ENCODE measurements at places on chromosomes 16 and 17. TPM values are rescaled to one million over a fixed set of nuclear protein-coding genes. Genes with fewer than 3 reads are reported as not detected.

The ARHGAP27 gene
- polyA plus RNA-seq, result 11.5 TPM

The ASGR2 gene
- polyA plus RNA-seq, result 0.15 TPM

The FBXO39 gene
- 0.12 TPM for polyA plus RNA-seq

The SLC5A11 gene
- polyA plus RNA-seq, result not detected

The NEUROD2 gene
- polyA plus RNA-seq, result 0.04 TPM

- no peak for DNase-seq
Measured at GRCh38 chr17:15883617-15884111, 61.3 kb upstream of the ADORA2B start.

DNA sequence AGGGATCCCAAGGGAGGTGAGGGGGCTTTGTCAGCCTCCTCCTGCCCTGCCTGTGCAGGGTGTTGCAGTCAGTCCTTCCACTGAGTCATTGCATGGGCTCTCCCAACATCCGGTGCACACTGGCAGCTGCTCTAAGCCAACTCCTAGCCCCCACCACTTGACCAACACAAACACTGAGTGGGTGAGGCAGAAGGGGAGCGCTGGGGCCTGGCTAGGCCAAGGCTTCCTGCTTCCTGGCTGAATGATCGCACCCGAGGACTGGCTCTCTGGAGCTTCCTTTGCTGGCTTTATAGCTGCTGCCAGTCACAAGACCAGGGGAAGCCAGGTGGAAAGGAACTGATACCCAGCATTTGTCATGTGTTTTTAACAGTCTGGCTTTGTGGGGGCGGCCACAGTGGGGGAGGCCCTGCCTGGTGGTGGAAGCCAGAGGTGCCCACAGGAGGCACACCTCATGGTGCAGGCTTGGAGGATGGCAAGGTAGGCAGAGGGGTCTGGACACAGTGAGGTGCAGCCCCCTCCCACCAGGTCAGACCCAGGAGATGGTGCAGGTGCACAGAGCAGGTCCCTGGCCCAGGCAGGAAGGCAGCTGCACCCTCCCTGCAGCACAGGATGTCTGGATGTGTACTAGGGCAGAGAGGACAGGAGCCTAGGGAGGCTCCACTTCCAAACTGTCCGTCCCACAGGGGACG, 6.8 kb downstream of the MPG start:
- DNase-seq, result no peak

- no peak for DNase-seq
Measured at GRCh38 chr16:11392041-11392581, 46.9 kb downstream of the RMI2 start.

- no peak for DNase-seq
Measured at GRCh38 chr16:12090151-12090530, 113.6 kb downstream of the SNX29 start.

DNA sequence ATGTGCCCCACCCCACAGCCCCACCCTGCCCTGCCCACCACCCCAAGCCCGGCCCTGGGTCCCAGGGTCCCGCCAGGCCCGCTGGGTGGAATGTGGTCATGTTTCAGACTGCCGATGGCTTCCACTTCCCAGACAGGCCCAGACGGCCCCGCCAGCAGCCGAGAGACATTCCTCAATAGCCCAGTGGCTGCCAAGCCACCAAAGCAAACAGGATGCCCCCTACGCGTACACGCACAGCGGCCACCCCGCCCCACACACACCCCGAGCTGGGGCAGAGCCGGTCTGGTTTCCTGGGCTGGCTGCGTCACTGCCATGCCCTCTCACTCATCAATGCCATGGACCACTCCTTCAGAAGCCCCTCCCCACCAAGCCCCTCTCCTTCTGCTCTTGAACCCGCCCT, 1.2 kb upstream of the KRT17 start:
- no peak for DNase-seq

DNA sequence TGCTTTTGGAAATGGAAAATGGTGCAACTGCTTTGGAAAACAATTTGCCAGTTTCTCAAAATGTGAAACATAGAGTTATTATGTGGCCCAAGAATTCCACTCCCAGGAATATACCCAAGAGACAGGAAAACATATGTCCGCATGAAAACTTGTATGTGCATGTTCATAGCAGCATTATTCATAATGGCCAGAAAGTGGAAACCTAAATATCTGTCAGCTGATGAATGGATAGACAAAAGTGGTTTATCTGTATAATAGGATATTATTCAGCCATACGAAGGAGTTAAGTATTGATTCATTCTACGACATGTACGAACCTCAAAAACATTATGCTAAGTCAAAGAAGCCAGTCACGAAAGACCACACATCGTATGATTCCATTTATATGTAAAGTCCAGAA, 7.7 kb upstream of the COTL1 start:
- no peak for DNase-seq

GRCh38 chr17:76459674-76460073, 6.7 kb upstream of the UBE2O start:
- no peak for DNase-seq

GRCh38 chr16:69564845-69565670, 708 bp upstream of the NFAT5 start:
- no peak for DNase-seq

GRCh38 chr17:49003557-49004511, 6.6 kb downstream of the IGF2BP1 start:
- peak; percentile 78 for DNase-seq

GRCh38 chr16:1744338-1744840, 27.0 kb downstream of the NME3 start:
- DNase-seq, result no peak

DNA sequence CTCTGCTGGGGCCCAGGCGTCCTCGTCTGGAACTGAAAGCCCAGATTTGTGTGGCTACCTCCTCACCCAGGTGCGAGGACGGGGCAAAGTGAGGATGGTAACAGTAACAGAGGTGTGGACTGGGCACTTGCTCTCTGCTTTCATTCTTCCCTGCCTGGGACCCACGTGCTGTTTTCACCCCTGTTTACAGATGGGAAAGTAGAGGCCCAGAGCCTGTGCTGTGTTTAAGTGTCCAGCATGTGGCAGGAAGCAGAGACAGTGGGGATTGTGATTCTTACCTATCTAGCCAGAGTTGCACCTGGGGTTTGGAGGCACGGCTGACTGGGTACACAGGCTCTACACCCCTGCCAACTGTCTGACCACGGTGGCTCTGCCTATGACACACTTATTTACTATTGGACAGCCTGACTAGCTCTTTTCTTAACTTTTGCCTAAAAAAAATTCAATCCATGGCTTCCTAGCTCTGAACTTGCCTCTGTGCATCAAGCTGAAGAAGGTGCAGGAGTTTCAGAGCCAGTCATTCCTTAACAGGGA, 155.4 kb downstream of the CLEC16A start:
- no peak for DNase-seq

- DNase-seq, result no peak
Measured at GRCh38 chr17:7486181-7486580, 2.0 kb downstream of the POLR2A start.

DNA sequence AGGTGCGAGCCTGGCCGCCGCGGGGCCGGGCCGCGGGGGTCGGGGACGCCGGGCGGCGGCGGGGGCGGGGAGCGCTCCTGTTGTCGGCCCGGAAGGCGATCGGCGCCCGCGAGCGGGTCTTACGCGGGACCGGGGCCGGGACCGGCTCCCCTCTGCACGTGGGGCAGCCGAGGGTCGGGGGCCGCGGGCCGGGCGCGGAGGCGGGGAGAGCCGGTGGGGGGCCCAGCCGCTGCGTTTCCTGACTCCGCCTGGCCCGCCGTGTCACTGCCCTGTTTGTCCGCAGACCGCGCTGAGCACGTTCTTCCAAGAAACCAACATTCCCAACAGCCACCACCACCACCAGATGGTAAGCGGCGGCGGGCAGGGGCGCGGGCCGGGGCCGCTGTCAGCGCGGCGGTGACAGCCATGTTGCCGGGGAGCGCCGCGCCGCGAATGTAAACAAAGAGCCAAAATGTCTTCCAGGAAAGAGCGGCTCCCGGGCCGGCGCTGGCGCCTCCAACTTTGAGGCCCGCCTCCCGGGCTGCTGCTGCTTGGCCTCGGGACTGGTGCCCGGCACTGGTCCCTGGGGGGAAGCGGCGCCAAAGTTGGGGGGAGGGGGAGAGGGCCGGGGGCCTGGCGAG, 586 bp downstream of the UBALD2 start:
- peak; percentile 82 for DNase-seq

DNA sequence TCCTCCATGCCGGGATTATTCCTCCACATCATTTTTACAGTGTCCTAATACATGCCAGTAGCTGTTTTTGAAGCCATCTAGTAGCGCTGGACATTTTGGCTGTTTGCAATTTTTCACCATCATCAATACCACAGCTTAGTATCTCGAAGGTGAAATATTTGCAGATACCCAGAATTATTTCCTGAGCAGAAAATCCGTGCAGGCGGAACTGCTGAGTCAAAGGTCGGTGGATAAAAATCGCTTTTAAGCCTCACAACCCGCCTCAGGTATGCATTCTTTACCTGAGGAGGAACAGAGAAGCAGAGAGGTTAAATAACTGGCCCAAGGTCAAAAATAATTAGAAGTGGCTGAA, 584 bp upstream of the TNRC6A start:
- no peak for DNase-seq

All from muscle of back (tissue), 13 donors.